ENCODE measurements at places on chromosomes 12 and 14. TPM values are rescaled to one million over a fixed set of nuclear protein-coding genes. Genes with fewer than 3 reads are reported as not detected.

The TDRD9 gene
- 1.5 TPM for polyA plus RNA-seq

The TBX3 gene
- 77.6 TPM for polyA plus RNA-seq

The C14orf180 gene
- polyA plus RNA-seq = 0.28 TPM

The RTL1 gene
- 0.13 TPM for polyA plus RNA-seq

The NKX2-8 gene
- polyA plus RNA-seq = not detected

The KLHL33 gene
- polyA plus RNA-seq = 0.88 TPM

The SYCP3 gene
- 1.5 TPM for polyA plus RNA-seq

The SLC38A4 gene
- polyA plus RNA-seq = 28.3 TPM

The IL31 gene
- polyA plus RNA-seq = not detected

The GLT1D1 gene
- 2.2 TPM for polyA plus RNA-seq

The AQP6 gene
- 28.6 TPM for polyA plus RNA-seq

The A2ML1 gene
- 0.20 TPM for polyA plus RNA-seq

The KCNC2 gene
- 0.96 TPM for polyA plus RNA-seq

The SLC15A4 gene
- polyA plus RNA-seq = 33.1 TPM

The HOXC6 gene
- polyA plus RNA-seq = 30.0 TPM

The KCNH3 gene
- 6.4 TPM for polyA plus RNA-seq

The EID3 gene
- polyA plus RNA-seq = 4.4 TPM

The NEUROD4 gene
- polyA plus RNA-seq = not detected

The AKAP3 gene
- 3.8 TPM for polyA plus RNA-seq

The ATP5MC2 gene
- 595 TPM for polyA plus RNA-seq

The NRIP2 gene
- 32.4 TPM for polyA plus RNA-seq

The ESRRB gene
- 7.8 TPM for polyA plus RNA-seq

The SRRM4 gene
- not detected for polyA plus RNA-seq

The C12orf56 gene
- 1.0 TPM for polyA plus RNA-seq

The EXOC3L4 gene
- polyA plus RNA-seq = 6.1 TPM

The NPAS3 gene
- 9.0 TPM for polyA plus RNA-seq

The CAPZA3 gene
- polyA plus RNA-seq = 0.69 TPM

The A2M gene
- polyA plus RNA-seq = 194 TPM

The BLTP3B gene
- 20.2 TPM for polyA plus RNA-seq

The BCL11B gene
- 3.0 TPM for polyA plus RNA-seq

The FAM177A1 gene
- 55.1 TPM for polyA plus RNA-seq

The PCNX1 gene
- 48.1 TPM for polyA plus RNA-seq

The GLIPR1L1 gene
- polyA plus RNA-seq = 0.21 TPM

Measured in renal pelvis (tissue), 12 donors.